Fibroblast of villous mesenchyme (primary cell): ENCODE measurements at places on chromosomes 12 and 14. TPM values are rescaled to one million over a fixed set of nuclear protein-coding genes. Genes with fewer than 3 reads are reported as not detected.
A peak's percentile ranks its signal among the peaks of the same experiment; 100 is the strongest.

- DNase-seq = no peak
Observed at GRCh38 chr12:120579179-120579578, 2.0 kb downstream of the POP5 start.

- no peak for DNase-seq
Observed at GRCh38 chr12:26373606-26374495, 178.5 kb downstream of the SSPN start.

The TMEM63C gene
- total RNA-seq = under 0.01 TPM in 1 of 2 replicates, not detected in the other

DNA sequence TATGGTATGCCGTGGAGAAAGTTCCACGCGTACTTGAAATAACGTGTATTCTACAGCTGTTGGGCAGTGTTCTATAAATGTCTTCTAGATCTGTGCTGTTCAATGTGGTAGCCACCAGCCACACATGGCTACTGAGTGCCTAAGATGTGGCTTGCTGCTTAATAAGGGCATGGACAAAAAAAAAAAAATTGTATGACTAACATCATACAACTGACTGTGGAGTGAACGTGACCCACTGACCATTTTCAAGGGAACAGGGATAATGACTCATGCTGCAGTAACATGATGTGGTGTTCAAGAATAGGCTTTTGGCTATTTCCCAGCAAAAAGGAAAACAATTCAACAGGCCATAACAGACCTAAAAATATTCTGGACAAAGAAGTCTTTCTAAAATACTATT is 13.0 kb downstream of the ATG14 start:
- DNase-seq = peak; percentile 92
